ENCODE measurements at places on chromosomes 1 and 21.

- no peak for DNase-seq
These were observed 137.4 kb downstream of the BACH1 start for GRCh38 chr21:29436143-29436542.

GRCh38 chr1:7595336-7595735, 175.8 kb upstream of the VAMP3 start:
- DNase-seq: no peak

DNA sequence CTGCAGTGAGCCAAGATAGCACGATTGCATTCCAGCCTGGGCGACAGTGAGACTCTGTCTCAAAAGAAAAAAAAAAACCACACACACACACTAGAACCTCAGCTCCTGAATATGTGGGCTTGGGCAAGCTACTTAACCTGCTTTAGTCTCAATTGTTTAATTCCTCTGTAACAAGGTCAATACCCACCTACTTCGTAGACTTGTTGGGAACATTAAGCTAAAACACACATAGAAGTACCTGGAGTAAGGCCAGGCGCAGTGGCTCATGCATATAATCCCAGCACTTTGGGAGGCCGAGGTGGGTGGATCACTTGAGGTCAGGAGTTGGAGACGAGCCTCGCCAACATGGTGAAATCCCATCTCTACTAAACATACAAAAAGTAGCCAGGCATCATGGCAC, 77.1 kb downstream of the CLSTN1 start:
- no peak for DNase-seq

GRCh38 chr21:27339902-27340301, 373.0 kb upstream of the ADAMTS5 start:
- DNase-seq: no peak

- no peak for DNase-seq
These were observed 8.9 kb upstream of the LAX1 start for GRCh38 chr1:203756036-203756435.

DNA sequence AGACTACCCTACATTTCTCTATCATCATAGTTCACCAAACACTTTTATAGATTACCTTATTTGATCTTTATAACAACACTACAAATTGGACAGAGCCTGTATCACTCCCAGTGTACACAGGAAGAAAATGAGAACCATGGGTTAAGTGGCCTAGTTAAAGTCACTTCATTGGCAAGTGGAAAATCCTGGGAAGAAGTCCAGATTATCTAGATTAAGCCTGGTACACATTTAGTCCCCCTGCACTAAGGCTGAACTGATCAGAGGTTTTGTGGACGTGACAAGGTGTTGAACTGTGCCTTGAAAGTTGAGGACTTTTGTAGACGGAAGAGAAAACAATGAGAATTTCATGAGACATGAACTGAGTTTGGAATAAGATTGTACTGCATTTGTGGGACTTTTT, 7.5 kb upstream of the USH2A start:
- no peak for DNase-seq

DNA sequence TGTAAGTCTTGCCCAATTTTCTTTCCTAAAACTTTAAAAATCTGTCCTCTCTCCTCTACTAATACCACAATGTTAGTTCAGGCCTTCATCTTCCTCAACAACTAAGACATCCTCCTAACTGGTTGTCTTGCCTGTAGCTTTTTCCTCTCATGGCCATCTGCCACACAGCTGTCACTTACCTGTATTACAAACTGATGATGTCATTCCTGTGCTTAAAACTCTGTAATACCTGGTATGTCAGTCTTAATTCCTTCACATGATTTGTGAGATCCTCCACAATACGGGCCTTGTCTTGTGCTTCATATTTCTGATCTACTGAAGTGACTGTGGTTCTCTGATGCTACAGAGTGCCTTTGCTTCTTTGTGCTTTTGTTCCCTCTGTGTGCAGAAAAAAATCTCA, 9.8 kb downstream of the MRPS14 start:
- no peak for DNase-seq

- DNase-seq: no peak
These were observed 3.5 kb upstream of the ATP1B1 start for GRCh38 chr1:169103002-169103401.

GRCh38 chr1:34739613-34740012, 15.2 kb upstream of the GJB5 start:
- DNase-seq: no peak

- no peak for DNase-seq
These were observed 212.9 kb downstream of the DNM3 start for GRCh38 chr1:172054172-172054571.

GRCh38 chr1:50812346-50812745, 147.7 kb downstream of the FAF1 start:
- DNase-seq: no peak

GRCh38 chr1:12157366-12158231, 9.2 kb upstream of the TNFRSF1B start:
- no peak for DNase-seq

DNA sequence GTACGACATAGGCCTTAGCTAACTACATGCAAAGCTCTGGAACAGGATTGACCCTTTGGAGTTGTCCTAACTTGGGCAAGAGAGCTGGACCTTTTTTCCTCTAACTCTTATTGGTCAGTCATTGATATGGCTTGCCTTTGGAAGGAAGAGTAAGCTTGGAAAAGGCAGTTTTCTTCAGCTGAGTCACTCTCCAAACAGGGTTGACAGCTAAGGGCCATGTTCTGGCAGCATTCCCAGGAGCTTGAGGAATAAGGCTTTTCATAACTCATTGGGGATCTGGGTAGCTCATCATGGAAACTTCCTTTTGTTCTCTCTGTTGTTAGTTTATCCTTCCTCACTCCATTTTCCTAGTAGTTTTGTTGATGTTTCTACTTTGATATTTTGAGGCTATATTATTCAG, 14.5 kb upstream of the ERRFI1 start:
- DNase-seq: no peak

DNA sequence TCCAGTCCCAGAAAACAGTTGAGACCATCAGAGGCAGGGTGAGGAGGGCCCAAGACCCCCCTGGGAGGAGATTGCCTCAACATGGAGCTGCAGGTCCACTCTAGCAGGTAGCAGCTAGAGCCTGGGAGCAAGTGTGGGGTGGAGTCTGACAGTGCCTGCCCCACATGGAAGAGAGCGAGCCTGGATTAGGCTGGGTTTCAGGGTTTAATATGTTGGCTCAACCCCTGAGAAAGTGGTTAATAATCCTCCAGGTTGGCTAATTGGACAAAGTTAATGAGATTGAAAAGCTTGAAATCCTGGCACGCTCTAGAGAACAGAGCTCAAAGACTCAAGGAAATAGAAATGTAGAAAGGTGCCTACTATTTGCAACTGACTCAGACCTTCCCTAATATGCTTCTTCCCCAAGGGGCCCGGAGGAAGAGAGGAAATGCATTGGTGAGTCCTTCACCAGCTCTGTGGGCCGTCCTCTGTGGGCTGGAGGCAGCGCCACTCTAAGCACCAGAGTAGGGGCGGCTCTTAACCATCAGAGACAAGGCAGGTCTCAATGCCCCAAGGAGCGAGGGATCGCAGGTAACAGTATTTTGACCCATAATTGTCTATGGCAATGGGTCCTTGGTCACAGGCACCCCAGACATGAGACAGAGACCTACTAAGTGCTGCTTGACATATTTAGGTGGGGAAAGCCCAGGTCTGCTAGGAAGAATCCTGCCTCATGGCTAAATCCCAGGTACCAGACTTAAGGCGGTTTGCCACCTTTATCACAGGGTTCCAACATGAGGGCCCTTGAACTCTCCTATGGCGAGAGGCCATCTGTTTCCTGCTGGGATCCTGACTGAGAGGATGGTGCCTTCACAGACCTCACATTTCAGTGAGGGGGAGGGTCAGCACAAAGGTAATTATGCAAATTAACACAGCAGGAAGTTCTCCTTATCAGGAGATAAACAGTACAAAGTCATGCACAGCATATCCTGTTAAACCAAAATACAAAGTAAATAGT, 33.8 kb downstream of the RSPH1 start:
- no peak for DNase-seq

DNA sequence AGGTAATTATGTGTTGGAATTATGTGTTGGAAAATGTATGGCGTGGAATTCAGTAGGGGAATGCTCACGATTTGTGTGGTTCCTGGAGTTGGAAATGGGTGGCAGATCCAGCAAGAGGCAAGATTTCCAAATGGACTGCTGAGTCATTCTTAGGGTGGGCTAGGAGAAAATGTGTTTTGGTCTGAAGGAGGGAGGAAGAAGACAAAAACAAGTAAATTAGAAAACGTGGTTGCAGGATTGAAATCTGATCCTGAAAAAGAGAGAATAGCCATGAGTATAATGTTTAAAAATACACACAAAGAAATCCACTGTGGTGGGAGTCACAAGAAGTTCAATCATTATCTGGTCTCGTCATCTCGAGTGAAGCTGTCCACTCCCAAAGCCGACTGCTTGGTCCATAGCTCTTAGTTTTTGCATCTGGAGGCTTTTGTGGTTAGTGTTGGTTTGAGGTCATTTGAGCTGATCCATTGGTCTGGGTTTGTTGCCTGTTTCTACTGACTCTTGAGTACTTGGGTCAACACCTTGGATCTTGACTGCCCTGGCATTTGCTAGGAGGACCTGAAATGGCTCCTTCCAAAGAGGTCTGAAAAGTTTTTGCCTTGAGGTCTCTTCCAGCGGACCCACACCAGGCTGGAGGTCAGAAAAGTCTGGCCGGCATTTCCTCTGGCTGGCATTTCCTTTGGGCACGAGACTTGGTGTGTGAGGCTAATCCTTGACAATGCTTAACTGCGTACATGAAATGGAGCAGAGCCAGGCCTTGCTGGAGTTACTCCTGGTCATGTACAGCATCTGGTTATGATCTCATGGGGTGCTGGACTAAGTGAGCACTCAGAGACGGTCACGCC, 9.2 kb downstream of the MX2 start:
- DNase-seq: no peak

- no peak for DNase-seq
These were observed 67.6 kb downstream of the TBX19 start for GRCh38 chr1:168348146-168348709.
